ENCODE measurements at places on chromosomes 13 and 19. TPM values are rescaled to one million over a fixed set of nuclear protein-coding genes. Genes with fewer than 3 reads are reported as not detected.

GRCh38 chr19:27901078-27901477 lies 1311.9 kb downstream of the UQCRFS1 start:
- no peak for DNase-seq

Gene TDRD12
- total RNA-seq, result 0.30 TPM

Gene ZNF844
- 9.4 TPM for total RNA-seq

GRCh38 chr19:15508035-15508710 lies at the start of gene CYP4F22:
Gene CYP4F22, plus strand, starts transcription at chr19:15508525. Its CDS starts 16,812 bp downstream, at chr19:15525337.
- no peak for DNase-seq

DNA sequence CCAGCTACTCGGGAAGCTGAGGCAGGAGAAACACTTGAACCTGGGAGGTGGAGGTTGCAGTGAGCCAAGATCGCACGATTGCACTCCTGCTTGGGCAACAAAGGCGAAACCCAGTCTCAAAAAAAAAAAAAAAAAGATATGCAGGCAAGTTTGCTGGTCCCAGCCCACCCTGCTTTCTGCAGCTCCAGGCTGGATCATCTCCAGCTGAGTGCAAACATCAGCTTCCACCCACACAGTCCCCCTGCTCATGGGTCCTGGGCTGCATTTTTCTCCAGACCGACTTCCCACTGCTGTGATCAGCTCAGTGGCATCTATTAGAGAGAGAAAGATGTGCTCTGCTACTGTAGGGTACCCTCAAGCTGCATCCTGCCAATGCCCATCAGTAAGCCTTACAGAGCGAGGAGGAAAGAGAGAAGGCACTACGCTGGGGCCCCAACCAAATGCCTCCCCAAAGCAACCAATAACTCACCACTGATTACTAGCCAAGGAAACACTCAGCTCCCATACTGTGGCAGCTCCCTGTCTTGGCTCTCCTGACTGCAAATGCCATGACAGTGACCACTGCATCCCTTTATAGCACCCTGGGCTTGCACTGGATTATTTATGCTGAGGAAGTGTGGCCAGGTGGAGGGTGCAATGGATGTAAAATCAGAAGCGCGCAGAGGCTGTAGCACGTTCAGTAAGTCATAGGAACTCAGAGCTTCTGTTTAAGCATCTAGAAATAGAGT lies 170.9 kb upstream of the ZNF507 start:
- DNase-seq, result no peak

- no peak for DNase-seq
Measured at GRCh38 chr13:40394304-40394985, 272.0 kb downstream of the FOXO1 start.

Gene SOX1
- total RNA-seq, result 41.2 TPM
